Activated CD4-positive, alpha-beta memory T cell treated with anti-CD3 and anti-CD28 coated beads for 36 hours (primary cell): ENCODE measurements at places on chromosomes 3 and 15. TPM values are rescaled to one million over a fixed set of nuclear protein-coding genes. Genes with fewer than 3 reads are reported as not detected.

DNA sequence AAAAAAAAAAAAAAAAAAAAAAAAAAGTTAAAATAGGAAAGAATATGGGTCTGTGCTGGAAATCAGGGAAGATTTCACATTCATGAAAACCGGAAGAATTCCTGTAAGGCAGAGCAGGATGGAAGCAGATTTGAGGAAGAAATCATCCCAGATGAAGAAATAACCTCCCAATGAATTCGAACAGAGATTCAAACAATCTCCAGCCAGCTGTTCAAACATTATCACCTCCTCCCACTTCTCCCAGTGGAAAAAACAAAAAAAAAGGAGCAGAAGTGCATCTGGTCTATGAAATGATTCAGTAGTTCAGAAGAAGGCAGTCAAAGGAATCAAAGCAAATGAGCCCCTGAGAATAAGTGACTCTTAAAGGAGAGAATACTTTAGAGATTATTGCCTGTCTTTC lies 33.1 kb downstream of the CP start:
- DNase-seq = no peak

GRCh38 chr3:152087153-152087552 lies 181.6 kb upstream of the MBNL1 start:
- no peak for DNase-seq

CHL1 gene
- total RNA-seq = not detected

HESX1 gene
- 0.90 TPM for total RNA-seq

DNA sequence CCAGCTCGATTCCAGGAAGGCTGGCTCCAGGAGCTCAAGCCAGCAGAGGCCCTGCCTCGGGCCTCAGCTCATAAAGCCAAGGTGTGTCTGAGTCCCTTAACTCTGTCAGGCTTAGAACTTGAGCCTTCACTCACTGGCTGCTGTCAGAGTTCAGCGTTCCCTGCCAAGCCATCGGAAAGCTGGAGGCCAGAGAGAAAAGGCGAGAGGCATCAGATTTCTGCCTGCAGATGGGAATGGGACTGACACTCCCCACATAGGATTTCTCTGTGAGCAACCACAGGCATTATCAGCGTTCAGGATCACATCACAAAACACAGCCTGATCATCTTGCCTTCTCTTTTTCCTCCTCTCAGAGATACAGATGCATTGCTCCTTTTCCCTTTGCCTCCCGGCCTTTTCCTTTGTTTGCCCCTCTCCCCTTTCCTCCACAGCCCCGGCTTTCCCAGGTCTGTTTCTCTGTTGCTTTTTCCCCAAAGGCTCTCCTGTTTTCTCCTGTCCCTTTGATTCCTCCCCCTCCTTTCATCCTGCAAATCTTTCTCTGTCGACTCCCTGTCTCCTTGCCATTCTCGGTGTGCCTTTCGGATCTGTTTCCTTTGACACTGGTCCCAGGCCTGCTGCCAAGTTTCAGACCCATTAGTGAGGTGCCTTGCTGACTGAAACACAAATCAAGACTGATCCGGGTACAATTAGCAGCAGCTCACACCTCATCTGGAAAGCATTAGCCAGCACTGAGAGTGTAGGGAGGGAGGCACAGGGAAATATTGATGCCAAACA lies 44.5 kb upstream of the BOC start:
- no peak for DNase-seq

ALAS1 gene
- total RNA-seq = 64.4 TPM

GRCh38 chr15:72368899-72369298 lies 6.9 kb downstream of the HEXA start:
- no peak for DNase-seq

CHRM5 gene
- not detected for total RNA-seq

ALDH1A2 gene
- 0.19 TPM for total RNA-seq

DNA sequence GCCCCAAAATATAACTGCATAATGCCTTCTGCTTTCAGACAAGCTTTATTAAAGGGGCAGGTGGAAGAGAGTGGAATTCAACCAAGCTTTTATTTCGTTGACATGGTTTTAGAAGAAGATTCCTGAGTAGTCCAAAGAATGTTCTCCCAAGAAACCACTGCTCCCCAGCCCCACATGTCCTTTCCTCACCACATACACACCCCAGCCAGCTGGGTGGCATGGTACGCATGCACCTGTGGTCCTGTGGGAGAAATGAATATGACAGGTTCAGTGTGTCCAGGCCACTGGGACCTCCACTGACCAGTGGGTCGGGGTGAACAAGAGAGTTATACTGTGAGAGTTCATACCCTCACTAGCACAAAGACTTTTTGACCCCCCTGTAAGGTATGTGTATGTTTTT lies 30.2 kb downstream of the ARID3B start:
- no peak for DNase-seq

PSTPIP1 gene
- 164 TPM for total RNA-seq

- no peak for DNase-seq
Measured at GRCh38 chr3:45715945-45716344, 26.7 kb downstream of the SACM1L start.

- no peak for DNase-seq
Measured at GRCh38 chr3:121411523-121411922, 134.3 kb downstream of the POLQ start.
